ENCODE measurements at places on chromosomes 7 and 10. TPM values are rescaled to one million over a fixed set of nuclear protein-coding genes. Genes with fewer than 3 reads are reported as not detected.

The LRIT1 gene
- total RNA-seq: not detected

The OR2A12 gene
- not detected for total RNA-seq

The CYP26C1 gene
- total RNA-seq: 0.05 TPM

The LRMDA gene
- 40.6 TPM for total RNA-seq

The TFR2 gene
- 0.29 TPM for total RNA-seq

The VAX1 gene
- total RNA-seq: not detected

The PPP1R9A gene
- 22.5 TPM for total RNA-seq

The LBX1 gene
- total RNA-seq: not detected

The PPP1R3A gene
- 61.4 TPM for total RNA-seq

DNA sequence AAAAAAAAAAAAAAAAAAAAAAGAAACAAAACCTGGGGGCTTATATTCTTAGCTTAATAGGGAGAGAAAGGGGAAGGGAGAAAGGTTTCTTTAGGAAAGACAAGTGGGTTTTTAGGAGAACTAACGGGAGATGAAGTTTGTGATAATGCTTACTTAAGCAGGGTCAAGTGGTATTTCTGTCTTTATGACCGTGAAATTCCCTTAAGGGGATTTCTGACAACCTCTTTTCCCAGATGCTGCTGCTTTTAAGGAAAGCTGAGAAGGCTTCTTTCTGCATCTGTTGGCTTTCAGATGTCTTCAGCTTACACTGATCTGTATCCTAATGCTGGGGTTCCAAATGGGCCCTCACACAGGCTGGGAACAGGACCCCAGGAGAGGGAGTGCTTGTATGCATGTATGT, 42.6 kb downstream of the ADAMTS14 start:
- no peak for DNase-seq

GRCh38 chr10:12777840-12778585, 223.5 kb downstream of the CCDC3 start:
- DNase-seq: peak; percentile 59

- no peak for DNase-seq
Measured at GRCh38 chr10:49707585-49707984, 28.1 kb downstream of the C10orf53 start.

DNA sequence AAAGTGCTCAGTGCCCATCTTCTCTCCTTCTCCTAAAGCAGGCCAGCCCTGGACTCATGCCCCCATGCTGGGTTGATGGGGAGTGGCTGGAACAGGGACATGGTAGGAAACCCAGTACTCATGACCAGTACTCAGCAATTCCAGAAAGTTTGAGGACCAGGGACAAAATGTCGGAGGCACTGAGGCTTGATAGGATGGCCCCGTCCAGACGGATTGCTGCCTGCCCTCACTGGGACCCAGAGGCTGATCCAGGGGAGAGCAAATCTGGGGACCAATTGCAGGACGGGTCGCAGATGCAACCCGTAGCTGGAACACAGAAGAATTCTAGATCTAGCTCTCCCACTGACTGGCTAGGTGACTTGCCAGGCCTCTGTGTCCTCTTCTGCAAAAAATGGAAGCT, 5.1 kb downstream of the ZCCHC24 start:
- DNase-seq: no peak

DNA sequence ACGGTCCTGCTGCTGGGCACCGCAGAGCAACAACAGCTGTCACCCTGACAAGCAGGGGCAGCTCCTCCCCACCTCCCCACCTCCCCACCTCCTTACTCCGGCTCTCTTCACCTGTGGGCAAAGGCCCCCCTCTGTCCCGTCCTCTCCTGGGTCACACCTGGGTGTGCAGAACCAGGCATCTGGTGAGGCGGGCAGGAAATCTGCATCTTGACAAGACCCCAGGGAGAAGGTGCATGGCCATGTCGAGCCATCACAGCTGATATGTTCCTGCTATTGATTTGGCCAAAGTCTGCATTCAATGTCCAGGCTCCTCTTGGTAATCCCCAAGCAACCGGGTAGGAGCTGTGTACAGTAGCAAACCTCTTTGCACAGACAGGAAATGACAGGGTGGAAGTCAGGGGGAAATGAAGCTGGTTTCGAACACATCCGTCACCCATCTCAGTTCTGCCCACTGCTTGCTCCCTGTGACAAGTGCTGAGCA, 554.2 kb downstream of the DNAJB6 start:
- no peak for DNase-seq

DNA sequence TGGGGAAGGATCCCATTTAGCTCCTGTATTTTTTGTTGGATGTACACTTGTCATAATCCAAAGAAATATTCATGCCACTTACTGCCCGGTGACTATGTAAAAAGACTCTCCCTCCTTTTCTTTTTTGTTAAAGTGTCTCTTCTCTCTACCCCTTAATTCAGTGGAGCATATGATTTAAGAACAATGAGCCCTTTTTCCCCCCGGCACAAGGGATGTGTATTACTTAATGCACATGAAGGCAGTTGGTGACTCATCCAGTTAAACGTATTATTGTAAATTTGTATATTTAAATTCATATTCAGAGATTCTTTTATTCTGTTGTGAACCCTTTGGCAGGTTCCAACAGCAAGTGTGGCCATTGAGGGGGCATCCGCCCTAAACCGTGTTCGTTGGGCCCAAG, 241.9 kb downstream of the SLC25A13 start:
- no peak for DNase-seq

DNA sequence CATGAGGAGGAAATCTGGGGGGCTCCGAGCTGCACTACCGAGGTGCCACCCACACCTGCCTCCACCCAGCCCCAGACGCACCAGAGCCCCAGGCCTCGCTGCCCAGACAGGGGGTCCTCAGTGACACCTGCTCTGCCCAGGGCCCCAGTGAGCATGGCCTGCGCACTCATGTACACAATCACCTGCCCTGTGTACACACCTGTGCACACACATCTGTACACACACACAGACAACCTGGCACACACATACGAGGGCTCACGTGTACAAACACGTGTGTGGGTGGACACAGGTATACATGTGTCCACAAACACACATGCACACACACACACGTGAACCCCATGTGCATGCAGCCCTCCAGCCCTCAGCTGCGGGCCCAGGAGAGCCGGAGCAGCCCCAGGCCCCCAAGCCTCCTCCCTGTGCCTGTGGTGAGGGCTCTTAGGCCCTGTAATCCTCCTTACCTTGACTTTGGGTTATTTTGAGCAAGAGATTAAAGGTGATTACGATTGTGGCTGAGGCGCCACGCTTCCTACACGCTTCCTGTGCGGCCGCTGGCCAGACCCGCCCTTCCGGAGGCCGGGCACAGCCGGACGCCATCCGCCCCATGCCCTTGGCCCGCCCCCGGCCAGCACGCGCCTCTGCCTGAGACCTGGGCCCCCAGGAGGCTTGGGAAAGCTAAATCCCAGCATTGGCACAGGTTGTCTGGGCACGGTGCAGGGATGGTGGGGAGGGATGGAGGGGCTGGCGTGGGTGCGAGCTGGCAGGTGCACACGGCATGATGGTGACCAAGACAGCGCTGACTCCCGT, 71.9 kb downstream of the ELFN1 start:
- peak; percentile 42 for DNase-seq

DNA sequence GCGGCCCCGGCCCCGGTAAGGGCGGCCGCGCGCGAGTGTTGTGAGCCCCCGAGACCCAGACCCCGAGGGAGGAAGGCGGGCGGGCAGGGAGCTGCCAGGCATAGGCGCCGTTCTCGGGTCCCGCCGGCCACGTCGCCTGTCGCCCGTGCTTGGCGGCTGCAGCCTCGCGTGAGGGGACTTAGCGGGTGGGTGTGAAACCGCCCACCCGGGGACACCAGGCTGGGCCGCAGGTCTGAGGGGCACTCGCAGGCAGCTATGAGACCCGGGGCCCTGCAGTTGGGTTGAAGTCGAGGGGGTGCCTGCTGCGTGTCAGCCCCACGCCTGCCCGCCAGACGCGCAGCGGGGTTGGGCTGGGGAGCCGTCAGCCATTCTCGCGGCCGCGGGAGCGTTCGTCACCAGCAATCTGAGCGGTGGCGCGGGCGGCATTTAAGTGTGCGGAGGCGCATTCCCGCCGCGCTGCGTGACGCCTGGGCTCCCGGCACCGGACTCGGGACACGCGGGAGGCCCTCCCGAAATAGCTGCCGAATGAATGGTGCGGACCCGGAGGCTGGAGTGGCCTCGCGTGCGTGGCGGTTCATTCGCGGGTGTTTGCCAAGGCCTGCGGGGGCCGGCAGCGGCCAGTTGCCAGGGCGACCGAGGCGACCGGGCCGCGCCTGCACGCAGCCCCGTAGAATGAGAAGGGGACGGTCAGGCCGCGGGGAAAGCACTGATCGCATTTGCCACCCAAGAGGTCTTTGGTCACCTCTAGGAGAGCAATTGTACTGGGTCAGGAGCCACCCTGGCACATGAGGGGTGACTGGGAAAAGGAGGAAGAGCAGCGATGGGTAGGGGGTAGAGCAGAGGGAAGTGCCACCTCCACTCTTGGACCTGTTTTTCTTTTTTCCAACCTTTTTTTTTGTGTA, 750 bp downstream of the ZNF398 start:
- DNase-seq: peak; percentile 67

DNA sequence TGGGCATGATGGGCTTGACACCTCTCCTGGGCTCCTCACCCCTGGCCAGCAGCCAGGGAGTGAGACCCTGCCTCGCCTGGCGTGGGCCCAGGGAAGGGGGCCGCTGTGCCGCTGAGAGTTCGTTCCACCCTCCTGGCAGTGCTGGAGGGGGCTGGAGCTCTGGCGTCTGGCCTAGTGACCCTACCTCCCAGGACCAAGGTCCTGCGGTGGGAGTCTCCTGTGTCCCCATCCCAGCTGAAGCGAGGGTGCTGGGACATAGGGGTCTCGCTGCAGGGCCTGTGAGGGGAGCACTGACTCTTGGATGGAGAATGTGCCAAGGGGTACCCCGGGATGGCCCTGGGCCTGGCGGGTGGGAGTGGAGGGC, 1.2 kb downstream of the GTF2IRD1 start:
- no peak for DNase-seq

DNA sequence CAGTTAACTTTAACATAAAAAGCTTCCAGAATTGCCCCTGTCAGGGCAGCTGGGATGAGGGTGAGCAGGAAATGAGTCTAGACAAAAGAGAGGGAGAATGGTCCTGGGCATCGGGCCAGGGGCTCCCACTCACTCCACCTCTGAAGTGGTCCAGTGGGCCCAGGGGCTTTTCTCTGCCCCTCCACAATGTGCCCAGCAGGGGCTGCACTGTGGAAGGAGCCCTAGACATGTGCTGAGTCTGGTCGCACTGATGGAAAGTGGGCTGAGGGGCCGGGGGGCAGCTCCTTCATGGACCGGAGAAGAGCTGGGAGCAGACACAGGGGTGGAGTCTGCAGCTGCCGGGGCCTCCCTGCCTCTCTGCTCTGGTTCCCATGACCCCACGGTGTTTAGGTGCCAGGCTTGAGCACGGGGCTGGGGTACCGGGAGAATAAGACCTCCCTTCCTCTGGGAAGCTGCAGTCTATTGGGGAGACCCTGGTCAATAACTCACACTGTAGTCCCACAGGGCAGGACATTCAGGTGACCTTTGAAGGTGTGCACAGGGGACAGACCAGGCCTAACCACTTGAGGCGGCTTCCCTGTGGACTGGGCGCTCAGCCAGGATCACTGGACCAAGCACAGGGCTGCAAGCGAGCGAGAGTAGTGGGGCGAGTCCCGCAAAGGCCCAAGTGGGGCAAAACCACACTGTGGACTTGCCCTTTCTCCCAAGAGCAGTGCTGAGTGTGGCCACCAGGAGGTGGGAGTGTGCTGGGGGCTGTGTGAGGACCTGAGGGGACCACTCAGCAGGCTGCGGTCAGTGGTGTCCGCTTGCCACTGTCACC, 6.1 kb downstream of the ADCY1 start:
- DNase-seq: no peak

GRCh38 chr7:1156782-1157535, 3.0 kb downstream of the ZFAND2A start:
- no peak for DNase-seq

DNA sequence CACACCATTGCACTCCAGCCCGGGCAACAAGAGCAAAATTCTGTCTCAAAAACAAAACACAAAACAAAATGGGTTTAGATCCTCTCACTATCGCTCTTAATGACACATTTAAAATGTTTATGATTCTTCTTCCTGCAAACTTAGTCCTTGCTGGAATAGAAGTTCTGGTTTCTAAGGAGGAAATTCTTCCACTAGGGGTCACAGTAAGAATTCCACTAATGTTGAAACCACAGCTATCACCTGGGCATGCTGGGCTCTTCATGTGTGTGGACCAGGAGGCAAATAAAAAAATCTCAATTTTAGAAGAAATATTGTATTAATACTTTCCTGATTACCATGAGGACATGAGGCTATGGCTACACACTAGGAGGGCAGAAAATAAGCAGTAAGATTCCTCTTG, 915.8 kb downstream of the TYW1 start:
- no peak for DNase-seq

- no peak for DNase-seq
Measured at GRCh38 chr10:68756246-68756645, 35.2 kb downstream of the CCAR1 start.

DNA sequence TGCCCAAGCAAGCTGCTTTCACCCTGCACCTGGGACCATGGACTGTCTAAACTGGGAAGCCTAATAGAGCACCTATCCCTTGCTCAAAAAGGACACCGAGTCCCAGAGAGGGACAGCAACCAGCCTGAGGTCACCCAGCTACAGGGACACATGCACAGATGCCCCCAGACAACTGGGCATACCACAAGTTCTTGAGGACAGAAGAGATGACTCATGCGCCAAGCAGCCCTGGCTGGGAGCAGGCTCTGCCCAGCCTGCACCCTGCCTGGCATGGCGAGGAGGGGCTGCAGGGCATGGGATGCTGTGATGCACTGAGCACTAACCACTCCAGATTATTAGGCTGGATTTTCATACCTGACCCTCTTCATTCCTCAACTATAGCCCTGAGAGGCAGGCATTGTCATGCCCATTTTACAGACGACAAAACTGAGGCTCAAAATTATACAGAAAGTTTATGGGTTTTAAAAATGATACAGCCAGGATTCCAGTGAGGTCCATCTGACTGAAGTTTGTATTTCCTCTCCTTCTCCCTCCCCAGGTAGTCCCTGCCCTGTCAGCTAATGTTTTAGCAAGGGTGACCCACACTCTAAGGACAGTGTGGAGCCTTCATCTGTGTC, 289.3 kb upstream of the ZMIZ1 start:
- no peak for DNase-seq

DNA sequence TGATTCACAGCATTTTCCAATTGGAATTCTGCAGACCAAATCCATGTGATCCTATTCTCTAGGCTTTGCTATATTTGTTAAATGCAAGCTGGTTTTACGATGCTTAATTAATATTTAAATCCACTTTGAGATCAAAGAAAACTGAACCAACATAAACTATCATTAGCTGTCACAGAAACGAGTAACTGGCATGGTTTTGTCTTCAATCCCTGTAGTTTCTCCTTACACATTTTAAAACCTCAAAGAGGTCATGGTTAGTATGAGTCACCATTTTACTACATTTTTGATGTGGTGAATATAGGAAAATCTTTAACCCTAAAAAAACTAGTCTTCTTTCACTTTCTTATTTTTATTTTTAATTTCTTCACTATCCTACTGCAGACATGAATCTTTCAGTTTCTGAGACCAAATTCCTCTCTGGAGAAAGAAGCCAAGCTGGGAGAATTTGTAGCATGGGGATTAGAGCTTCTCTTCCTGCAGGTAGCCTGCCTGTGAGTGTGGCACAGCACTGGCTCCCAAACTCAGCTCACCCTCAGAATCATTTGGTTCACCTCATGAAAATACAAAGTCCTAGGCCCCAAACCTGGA, 8.7 kb upstream of the LIPM start:
- DNase-seq: no peak
